Amniotic stem cell (primary cell): ENCODE measurements at places on chromosomes 1 and 21.

DNA sequence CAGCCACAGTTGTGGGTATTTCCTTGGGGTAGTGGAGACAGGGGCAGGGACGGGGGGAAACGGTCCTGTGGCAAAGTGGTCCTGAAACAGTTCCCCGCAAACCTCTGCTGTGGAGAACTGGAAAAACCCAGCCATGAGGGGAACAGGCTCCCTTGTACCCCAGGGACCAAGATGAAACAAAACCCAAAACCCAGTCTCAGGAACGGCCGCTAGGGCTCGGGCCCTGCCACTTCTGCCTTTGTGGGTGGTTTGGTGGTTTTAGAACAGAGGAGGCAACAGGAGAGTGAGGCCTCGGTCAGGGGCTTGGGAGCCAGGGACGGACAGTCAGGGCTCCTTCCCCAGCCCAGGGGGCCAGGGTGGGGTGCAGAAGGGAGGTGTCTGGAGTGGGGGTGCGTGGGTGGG is 24.8 kb upstream of the EDN2 start:
- no peak for DNase-seq

GRCh38 chr1:239456788-239457187 is 70.4 kb downstream of the CHRM3 start:
- DNase-seq = no peak

GRCh38 chr1:224377676-224378006 is 21.0 kb downstream of the CNIH4 start:
- peak; percentile 16 for DNase-seq

DNA sequence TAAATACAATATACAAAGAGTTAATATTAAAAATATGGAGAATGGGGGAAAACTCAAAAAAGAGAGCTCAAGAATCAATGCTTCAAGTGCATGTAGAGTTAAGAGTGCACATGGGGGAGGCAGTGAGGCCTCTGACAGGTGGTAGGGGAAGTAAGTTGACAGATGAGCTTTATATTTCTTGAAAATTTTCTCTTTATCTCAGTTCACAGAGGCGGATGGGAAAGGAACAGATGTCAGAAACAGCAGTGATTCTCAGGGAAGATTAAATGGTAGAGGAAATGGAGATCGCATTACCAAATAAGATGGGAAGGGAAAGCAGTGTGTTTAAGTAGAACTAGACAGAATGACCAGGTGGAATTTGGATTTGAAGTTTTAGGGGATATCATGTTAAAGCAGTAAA is 200.1 kb upstream of the C1orf105 start:
- DNase-seq = no peak
